ENCODE measurements at places on chromosomes 2 and 18. TPM values are rescaled to one million over a fixed set of nuclear protein-coding genes. Genes with fewer than 3 reads are reported as not detected.

GRCh38 chr2:150762571-150762970 is 275.1 kb upstream of the RND3 start:
- DNase-seq: no peak

GRCh38 chr2:238719641-238720040 is 128.2 kb upstream of the TWIST2 start:
- DNase-seq: no peak

The CNOT9 gene
- 66.1 TPM for total RNA-seq

The NTSR2 gene
- total RNA-seq: not detected

All from MCF 10A (cell line).